ENCODE measurements at places on chromosomes 16 and 17.

DNA sequence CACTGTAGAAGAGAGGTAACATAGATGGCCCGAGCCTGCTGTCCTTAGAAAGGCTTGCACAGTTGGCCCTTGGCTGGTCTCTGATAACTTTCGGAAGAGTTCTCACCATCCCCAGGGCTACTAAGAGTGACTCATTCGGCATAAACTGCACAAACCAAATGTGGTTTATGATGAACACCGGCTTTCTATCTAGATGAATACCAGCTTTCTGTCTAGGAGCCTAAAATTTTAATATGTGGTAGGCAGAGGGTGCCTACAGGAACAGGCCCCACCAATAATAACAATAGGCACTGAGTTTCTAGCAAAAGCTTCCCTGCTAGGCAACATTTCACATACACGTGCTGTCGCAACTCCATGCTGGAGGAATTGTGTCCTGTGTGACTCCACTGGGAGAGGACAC, 15.4 kb downstream of the CNOT1 start:
- no peak for DNase-seq

GRCh38 chr17:66464921-66465320, 162.5 kb downstream of the PRKCA start:
- no peak for DNase-seq

DNA sequence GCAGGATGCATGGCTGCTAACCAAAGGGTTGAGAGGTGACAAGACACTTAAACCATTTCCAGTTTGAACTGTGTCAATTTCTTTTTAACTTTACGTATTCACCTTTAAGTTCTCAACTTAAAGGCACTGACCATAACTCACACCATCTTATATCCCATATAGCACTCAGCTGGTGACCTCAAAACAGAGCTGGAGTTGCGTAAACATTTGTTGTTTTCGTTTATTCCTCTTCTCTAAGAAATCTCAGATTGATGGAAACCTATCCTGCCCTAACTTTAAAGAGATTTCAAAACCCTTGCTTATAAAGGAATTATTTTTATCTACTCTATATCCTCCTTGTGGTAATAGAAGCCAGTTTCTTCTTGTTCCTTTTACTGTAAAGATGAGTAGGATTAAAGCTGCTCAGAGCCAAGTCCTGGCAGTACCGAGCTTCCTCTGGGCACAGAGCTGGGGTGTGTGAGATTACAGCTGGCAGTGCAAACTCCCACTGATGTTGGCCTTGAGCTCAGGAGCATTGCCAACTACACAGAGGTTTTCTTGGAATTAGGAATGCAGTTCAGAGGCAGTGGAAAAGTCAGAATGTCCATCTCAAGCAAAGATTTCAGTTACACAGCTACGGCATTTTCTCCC, 1.3 kb downstream of the KCTD2 start:
- no peak for DNase-seq

GRCh38 chr17:61017317-61018006, 339.8 kb downstream of the BCAS3 start:
- DNase-seq: no peak

GRCh38 chr16:82067042-82067803, 32.2 kb downstream of the HSD17B2 start:
- no peak for DNase-seq

DNA sequence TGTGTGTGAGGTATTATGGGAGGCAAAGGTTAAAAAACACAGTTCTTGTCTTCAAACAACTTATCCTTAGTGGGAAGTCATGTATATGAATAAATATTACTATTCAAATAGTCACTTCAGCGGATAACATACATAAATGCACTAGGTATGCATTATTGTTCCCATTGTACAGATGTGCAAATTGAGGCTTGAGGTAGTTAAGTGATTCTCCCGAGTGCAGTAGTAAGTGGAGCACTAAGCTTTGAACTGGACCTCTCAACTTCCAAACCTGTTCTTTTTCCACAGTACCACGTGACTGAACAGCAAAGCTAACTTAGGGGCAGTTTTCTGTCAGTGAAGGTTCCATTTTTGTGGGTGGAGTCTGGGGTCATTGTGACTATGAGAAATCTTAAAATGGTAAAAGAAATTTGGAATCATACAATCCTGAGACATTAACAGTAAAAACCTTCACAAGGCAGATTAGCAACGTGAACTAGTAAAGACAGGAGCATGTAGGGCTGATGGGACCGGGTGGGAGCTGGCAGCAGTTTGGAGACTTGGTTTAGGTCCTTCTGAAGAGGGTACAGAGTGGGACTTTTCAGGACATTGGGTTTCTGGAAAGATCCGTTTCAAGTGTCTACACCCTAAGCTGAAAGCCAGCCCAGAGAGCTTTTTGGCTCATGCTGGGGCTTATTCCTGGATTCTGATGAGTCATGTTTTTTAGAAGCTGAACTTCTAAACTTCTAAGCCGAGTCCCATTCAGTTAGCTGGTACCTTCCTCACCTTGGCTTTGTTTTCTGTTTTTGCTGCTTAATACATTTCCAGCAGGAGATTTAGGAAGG, 204.9 kb downstream of the PRKCA start:
- peak; percentile 33 for DNase-seq

DNA sequence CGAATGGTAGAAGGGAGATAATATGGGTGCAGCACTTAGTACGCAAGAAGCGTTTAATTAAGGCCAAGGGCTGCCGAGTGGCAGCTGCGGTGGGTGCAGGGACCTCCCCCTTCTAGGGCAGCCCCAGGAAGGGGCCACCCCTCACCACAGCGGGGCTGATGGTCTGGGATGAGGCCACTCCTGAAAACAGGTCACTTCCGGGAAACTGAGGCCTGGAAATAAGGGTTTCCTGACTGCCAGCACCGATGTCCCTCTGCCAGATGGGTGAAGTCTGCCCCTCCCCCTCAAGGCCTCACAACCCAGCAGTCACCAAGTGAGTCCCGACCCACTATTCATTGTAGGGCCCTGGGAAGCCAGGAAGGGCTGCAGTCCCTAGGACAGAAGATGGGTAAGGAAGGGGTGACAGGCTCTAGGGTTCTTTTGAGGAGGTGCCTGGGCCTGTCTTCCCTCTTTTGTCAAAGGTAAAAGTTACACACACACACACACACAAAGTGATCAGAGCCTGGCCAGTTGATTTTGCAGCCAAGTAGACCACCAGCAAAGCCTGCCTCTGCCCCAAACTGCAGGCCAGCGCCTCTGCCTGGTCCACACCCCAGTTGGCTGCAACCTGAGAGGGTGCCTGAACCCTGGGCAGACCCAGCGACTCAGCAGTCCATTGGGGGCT, 12.5 kb downstream of the SREBF1 start:
- DNase-seq: peak; percentile 70

GRCh38 chr17:72234985-72235384, 114.2 kb downstream of the SOX9 start:
- no peak for DNase-seq

Data from activated naive CD4-positive, alpha-beta T cell treated with anti-CD3 and anti-CD28 coated beads for 36 hours (primary cell).